Activated CD4-positive, alpha-beta T cell treated with anti-CD3 and anti-CD28 coated beads, Interleukin-2, amount 10 ng/mL, durations not matched to agents 24 days and 14 days (primary cell): ENCODE measurements at places on chromosomes 13 and 19.
A peak's percentile ranks its signal among the peaks of the same experiment; 100 is the strongest.

DNA sequence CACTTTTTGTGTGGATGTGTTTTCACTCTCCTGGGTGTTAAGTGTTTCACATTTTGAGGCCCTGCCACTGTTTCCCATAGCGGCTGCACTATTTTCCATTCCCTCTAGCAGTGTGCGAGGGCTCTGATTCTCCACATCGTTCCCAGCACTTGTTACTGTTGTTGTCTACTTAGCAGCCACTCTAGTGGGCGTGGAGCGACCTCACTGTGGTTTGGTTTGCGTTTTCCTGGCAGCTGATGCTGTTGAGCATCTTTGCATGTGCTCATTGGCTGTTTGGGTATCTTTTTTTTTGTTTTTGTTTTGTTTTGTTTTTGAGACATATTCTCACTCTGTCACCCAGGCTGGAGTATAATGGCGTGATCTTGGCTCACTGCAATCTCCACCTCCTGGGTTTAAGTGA, 14.4 kb downstream of the NAXD start:
- H3K27me3 ChIP-seq = no peaks in the 10 kb centered on the region
- peak overlapping the region; percentile 22 for H3K4me3 ChIP-seq
- H3K4me1 ChIP-seq = peaks cover 29% of the 10 kb centered on the region
- peak overlapping the region; percentile 84 for H3K27ac ChIP-seq

GRCh38 chr13:104422668-104423067, 1356.5 kb upstream of the SLC10A2 start:
- no peaks in the 10 kb centered on the region for H3K27me3 ChIP-seq
- no peaks in the 10 kb centered on the region for H3K4me1 ChIP-seq
- no peak overlapping the region for H3K4me3 ChIP-seq
- no peaks in the 10 kb centered on the region for H3K36me3 ChIP-seq
- H3K27ac ChIP-seq = no peak overlapping the region

- H3K27ac ChIP-seq = no peak overlapping the region
- no peak for DNase-seq
- no peak overlapping the region for H3K4me3 ChIP-seq
- no peaks in the 10 kb centered on the region for H3K36me3 ChIP-seq
Observed at GRCh38 chr13:23928985-23929384, 31.7 kb upstream of the C1QTNF9B start.

- DNase-seq = no peak
- H3K27ac ChIP-seq = no peak overlapping the region
- H3K27me3 ChIP-seq = no peaks in the 10 kb centered on the region
- no peaks in the 10 kb centered on the region for H3K36me3 ChIP-seq
- no peak overlapping the region for H3K4me3 ChIP-seq
Observed at GRCh38 chr13:91667486-91667885, 269.1 kb downstream of the GPC5 start.

- no peak overlapping the region for H3K27ac ChIP-seq
- no peaks in the 10 kb centered on the region for H3K27me3 ChIP-seq
- DNase-seq = no peak
- no peak overlapping the region for H3K4me3 ChIP-seq
- H3K4me1 ChIP-seq = peaks cover 5% of the 10 kb centered on the region
Observed at GRCh38 chr19:39381910-39382611, 8.8 kb downstream of the PAF1 start.

DNA sequence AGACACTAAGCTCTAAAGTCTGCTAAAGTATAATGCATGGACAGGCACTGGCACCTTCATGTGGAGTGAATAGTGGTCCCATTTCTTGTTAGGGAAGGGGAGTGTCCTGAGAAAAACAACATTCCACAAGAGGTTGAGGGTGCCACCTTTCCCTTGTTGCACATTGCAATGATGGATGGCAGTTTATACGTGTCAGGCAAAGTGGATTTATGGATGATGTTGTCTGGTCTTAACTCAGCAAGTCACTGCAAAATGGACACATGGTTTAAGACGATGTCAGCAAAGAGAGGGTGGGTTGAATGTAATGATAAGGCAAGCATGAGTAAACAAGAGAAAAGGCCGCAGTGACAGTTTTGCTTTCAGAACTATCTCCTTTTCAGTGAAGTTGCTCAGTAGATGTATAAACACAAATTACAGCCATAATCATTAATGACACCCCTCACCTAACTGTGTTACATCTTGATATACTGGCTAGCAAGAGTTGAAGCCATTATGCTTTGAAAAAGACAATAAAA, 19.6 kb upstream of the CBY2 start:
- H3K27ac ChIP-seq = no peak overlapping the region
- H3K36me3 ChIP-seq = no peaks in the 10 kb centered on the region
- H3K4me1 ChIP-seq = no peaks in the 10 kb centered on the region
- no peak for DNase-seq
- H3K4me3 ChIP-seq = no peak overlapping the region

DNA sequence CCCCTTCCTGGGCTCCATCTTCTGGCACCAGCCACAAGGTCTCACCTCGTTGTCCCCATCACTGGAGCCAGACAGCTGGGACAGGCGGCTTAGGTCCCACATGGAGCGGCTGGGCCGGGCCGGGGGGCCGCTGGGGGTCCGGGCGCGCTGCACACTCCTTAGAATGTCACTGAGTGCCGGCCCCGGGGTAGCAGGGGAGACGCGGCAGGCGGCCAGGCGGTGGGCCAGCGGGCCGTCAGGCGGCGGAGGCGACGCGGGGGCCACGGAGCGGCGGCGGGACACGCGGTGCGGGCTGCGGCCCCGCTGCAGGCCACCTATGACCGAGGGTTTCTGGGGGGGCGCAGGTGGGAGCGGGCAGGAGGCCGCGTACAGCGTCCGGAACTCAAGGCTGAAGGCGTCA, 3.1 kb upstream of the SPACA4 start:
- peaks cover 2% of the 10 kb centered on the region for H3K4me1 ChIP-seq
- no peak overlapping the region for H3K27ac ChIP-seq
- no peak for DNase-seq
- H3K36me3 ChIP-seq = peaks cover 1% of the 10 kb centered on the region
- no peak overlapping the region for H3K4me3 ChIP-seq
- H3K27me3 ChIP-seq = no peaks in the 10 kb centered on the region

DNA sequence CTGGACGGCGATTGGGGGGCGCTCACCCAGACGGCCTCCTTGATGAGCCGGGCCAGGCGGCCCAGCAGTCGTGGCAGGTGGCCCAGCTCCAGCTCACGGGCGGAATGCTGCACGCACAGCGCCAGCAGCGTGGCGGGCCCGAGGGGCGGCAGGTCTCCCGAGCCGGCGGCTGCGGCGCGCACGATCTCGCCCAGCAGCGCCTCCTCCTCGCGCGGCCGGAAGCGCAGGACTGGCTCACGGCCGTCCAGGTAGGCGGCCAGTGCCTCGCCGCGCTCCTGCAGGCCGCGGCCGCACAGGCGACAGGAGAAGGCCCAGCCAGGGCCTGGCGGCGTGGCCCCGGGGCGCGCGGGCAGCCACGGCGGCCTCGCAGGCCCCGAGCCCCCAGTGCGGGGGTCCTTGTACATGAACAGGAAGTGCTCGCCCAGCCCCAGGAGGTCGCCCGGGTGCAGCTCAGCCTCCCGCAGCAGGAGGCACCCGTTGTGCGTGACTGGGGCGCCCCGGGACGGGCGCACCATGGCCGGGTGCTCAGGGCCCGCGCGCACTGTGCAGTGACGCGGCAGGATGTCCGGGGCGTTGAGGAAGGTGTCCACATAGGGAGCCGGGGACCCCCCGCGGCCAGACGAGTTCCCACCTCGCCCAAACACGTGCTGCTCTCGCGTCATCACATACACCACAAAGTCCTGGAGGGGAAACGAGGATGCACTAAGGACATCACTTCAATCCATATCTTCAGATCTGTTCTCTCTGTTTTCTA, 9.6 kb upstream of the MAMSTR start:
- H3K27ac ChIP-seq = no peak overlapping the region
- peaks cover 22% of the 10 kb centered on the region for H3K36me3 ChIP-seq
- peak; percentile 54 for DNase-seq
- no peak overlapping the region for H3K4me3 ChIP-seq

- no peaks in the 10 kb centered on the region for H3K4me1 ChIP-seq
- H3K36me3 ChIP-seq = no peaks in the 10 kb centered on the region
- DNase-seq = peak; percentile 18
- H3K4me3 ChIP-seq = no peak overlapping the region
Observed at GRCh38 chr13:26074706-26075105, 22.9 kb upstream of the SHISA2 start.

GRCh38 chr13:45623516-45624090, 8.1 kb upstream of the ERICH6B start:
- no peak overlapping the region for H3K27ac ChIP-seq
- H3K36me3 ChIP-seq = no peaks in the 10 kb centered on the region
- H3K4me3 ChIP-seq = no peak overlapping the region
- no peaks in the 10 kb centered on the region for H3K4me1 ChIP-seq

DNA sequence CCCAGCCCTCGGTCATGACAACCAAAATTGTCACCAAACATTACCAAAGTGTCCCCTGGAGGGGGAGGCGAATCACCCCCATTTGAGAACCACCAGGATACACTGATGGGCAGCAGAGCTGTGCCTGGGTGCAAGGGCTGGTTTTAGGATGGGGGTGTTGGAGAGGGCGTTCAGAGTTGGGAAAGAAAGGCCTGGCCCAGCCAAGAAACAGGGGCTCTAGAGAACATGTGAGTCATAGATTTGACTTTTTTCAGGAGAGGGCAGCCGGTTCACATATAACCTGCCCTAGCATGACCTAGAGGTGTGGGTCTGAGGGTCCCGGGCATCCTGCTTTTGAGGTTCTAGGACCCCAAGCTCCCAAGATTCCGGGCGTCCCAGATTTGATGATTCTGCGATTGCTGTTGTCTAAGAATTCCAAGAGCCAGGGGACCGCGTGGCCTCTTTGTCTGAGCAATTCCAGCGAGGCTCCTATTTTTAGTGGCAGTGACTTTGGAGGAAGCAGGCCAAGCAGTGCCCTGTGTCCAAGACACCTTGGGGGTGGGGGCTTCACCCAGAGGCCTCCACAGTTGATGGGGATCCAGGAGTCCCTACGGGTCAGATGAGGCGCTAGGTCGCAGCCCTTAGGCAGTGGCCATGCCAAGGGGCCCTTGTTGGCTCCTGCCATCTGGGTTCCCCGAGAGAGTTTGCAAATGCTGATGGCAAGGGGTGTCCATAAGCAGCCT, 5.1 kb downstream of the WIZ start:
- H3K27ac ChIP-seq = no peak overlapping the region
- peaks cover 6% of the 10 kb centered on the region for H3K4me1 ChIP-seq
- no peaks in the 10 kb centered on the region for H3K27me3 ChIP-seq
- H3K4me3 ChIP-seq = no peak overlapping the region

DNA sequence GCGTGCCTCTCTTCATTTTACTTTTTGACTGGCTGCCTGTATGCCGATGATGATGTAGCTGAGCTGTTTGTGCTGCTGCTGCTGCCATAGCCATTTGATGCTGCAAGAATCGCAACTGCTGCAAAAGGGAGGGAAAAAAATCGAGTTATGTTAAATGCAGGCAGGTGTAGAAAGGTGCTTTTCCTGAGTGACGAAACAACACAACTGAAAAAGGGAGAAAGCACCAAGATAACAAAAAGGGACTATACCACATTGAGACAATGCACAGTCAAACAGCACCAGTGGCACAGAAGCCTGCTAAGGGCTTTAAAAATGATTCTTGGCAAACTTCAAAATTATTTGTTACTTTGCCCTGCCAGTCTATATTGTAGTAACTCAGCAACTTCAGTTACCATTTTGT, 9.1 kb downstream of the EXOSC8 start:
- H3K27ac ChIP-seq = no peak overlapping the region
- no peaks in the 10 kb centered on the region for H3K27me3 ChIP-seq
- no peak overlapping the region for H3K4me3 ChIP-seq
- no peak for DNase-seq
- H3K36me3 ChIP-seq = peaks cover 68% of the 10 kb centered on the region

DNA sequence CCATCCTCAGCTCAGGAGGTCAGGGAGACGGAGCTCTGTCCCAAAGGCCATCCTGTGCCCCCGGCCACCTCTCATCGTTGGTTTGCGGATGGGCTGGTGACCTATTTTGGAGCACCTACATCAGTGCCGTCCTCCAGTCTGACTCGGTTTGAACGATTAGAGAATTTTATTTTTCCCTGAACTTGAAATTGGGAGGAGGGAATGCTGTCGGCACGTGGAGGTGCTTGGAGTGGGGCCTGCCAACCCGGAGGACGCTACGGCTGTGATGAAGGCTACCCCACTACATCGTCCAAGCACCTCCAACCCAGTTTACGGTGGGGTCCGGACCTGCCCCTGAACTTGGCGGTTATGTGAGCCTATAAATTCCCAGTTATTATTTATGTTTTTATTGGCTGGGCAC, 3.0 kb upstream of the ZNF554 start:
- peaks cover 4% of the 10 kb centered on the region for H3K36me3 ChIP-seq
- H3K4me3 ChIP-seq = no peak overlapping the region
- no peaks in the 10 kb centered on the region for H3K27me3 ChIP-seq
- peaks cover 3% of the 10 kb centered on the region for H3K4me1 ChIP-seq

DNA sequence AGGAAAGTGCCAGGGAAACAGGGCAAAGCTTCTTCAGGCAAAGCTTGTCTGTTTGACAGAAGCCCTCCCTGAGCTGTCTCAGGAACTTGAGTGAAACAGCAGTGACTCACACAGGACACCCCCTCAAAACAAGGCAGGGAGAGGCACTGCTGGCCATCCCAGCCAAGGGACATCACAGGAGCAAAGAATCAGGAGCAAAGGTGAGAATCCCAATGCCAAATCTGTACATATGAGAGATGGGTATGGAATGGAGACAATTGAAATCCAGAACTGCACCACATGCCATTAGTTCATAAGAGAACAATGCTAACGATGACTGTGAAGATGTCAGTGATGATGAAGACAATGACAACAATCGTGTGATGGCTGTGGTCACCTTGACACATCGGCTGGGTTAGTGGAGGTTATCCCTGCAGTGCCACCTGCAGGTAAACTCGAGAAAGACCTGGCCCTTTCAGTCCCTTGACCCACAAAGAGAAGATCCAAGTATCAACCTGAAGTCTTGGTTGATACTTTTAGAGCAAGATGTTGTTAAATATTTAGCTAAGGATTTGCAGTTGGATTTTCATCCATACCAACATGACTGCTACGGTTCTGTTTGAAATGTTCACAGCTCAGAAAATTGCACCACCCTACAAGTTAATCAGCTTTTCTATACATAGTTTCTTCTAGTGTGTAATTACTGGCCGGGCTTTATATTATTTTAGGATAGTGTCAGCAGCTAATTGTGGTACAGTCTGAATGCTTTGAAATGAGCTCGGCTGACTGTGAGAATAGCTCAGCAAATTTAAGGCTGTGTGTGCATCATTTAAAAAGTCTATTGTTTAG, 42.0 kb upstream of the IPO5 start:
- no peak overlapping the region for H3K27ac ChIP-seq
- no peak for DNase-seq
- H3K27me3 ChIP-seq = no peaks in the 10 kb centered on the region
- H3K36me3 ChIP-seq = no peaks in the 10 kb centered on the region
- no peak overlapping the region for H3K4me3 ChIP-seq
